ENCODE measurements at places on chromosomes 2 and 18.
A peak's percentile ranks its signal among the peaks of the same experiment; 100 is the strongest.

DNA sequence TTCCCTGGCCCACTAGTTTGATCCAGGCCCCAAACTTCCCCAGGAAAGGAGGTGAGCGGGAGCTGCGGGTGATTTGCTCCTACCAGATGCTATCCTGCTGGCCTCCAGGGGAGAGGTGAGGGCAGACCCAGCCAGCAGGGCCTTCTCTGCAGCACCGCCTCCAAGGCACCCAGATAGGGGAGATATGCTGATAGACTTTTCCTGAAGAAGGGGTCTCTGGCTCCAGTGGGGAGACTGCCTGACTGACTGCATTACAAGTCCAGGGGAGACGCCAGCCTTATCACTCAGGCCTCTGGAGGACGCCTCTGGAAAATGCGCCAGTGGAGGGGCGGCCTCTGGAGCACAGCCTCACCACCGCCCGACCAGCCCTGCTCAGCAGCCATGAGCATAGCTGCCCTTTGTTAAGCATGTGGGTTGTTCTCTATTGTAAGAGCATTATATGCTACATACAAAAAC is 60.6 kb upstream of the SMAD7 start:
- no peak overlapping the region for H3K27ac ChIP-seq
- H3K27me3 ChIP-seq, result peaks cover 7% of the 10 kb centered on the region
- no peak overlapping the region for H3K4me3 ChIP-seq
- H3K36me3 ChIP-seq, result no peaks in the 10 kb centered on the region

DNA sequence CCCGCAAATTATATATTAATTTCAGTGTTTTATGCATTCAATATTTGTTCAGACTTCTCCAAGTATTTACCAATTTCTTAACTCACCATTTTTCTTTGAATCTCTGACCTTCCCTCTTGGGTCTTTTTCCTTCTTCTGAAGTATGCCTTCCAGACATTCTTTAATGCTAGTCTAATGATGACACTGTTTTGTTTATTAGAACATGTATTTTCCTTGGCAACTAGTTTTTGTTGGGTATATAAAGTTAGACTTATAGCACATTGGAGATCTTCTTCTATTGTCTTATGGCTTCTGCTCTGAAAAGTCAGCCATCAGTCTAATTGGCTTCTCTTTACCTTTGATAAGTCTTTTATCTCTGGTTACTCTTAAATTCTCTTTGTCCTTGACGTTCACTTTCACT is 423.2 kb upstream of the NRP2 start:
- no peaks in the 10 kb centered on the region for H3K27me3 ChIP-seq
- no peak overlapping the region for H3K27ac ChIP-seq
- no peaks in the 10 kb centered on the region for H3K36me3 ChIP-seq
- no peak overlapping the region for H3K4me3 ChIP-seq
- no peaks in the 10 kb centered on the region for H3K4me1 ChIP-seq

DNA sequence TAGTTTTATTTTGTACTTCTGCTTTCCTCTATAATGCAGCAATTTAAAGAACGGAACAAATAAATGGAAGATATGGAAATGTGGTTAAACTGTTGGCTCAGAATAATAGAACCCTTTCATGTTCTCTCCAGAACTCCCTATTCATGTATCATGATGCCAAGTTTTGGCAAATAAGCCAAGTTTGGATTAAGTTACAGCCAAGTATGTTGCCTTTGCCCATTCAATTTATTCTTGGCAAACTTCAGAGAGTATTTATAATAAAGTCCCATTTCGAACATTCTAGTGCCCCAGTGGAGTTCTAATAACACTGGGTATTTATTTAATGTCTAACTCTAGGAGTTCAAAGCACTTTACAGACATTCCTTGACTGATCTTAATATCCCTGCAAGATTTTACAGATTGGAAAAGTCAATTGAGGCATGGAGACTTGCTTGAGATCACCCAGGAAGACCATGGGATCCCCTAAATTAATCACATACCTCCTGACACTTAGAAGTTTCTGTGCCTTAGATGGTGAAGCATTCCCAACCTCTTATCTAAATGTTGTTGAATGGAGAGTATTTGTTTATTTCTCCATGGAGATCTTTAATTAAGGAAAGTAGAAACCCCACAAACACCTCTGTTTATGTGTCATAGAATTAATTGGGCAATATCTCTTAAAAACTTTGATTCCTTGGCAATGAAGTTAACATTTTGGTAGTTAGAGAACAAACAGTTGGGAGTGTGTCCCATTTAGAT is 106.7 kb downstream of the ACKR3 start:
- no peak overlapping the region for H3K4me3 ChIP-seq
- DNase-seq, result no peak
- peaks cover 70% of the 10 kb centered on the region for H3K27me3 ChIP-seq
- H3K27ac ChIP-seq, result no peak overlapping the region
- H3K4me1 ChIP-seq, result no peaks in the 10 kb centered on the region
- peaks cover 2% of the 10 kb centered on the region for H3K36me3 ChIP-seq

- peak; percentile 5 for DNase-seq
- peaks cover 4% of the 10 kb centered on the region for H3K36me3 ChIP-seq
- no peak overlapping the region for H3K4me3 ChIP-seq
- H3K27ac ChIP-seq, result no peak overlapping the region
Observed at GRCh38 chr2:239168575-239168974, 232.2 kb downstream of the HDAC4 start.

DNA sequence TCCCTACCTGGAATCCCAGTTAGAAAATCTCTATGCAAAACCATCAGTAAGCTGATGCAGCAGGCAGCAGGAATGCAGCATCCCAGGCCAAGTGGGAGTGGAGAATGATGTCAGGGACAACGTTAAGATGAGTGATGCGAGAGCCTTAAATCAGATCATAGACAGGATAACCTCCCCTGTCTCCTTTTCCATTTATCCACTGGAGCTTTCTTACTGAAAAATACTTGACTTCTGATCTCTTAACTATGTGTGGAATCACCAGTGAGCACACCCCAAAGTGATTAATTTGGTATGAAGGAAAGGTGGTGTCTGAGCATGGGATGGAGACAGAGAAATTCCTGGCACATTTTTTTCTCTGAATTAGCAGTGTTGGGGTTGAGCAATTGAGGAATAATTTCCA is 98.0 kb downstream of the RND3 start:
- H3K4me1 ChIP-seq, result no peaks in the 10 kb centered on the region
- no peaks in the 10 kb centered on the region for H3K27me3 ChIP-seq
